ENCODE measurements at places on chromosomes 4 and X.
A peak's percentile ranks its signal among the peaks of the same experiment; 100 is the strongest.

DNA sequence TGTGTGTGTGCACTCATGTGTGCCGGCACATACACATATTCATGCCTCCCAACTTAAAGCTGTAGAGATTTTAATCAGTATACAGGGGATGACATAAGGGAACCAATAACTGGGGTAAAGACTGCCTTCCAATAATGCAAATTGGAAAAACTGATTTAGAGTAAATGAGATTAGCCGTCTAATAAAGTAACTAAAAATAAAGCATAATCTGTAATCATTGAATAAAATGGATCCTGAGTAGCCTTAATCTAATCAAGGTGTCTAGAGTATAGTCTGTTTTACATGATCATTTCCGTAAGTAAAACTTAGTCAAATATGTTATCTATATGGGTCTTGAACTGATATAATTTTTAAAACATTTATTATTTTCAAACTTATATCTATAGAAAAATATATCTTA, 925.8 kb downstream of the FSTL5 start:
- DNase-seq, result no peak

- peak; percentile 21 for DNase-seq
Measured at GRCh38 chrX:66638591-66639500, at the start of gene EDA2R. EDA2R (minus strand) TSS chrX:66639078; CDS start chrX:66616020, 23,058 bp downstream.

GRCh38 chrX:63635750-63636149, 149.3 kb downstream of the ARHGEF9 start:
- DNase-seq, result no peak

- no peak for DNase-seq
Measured at GRCh38 chrX:112889400-112889799, 48.8 kb upstream of the AMOT start.

- no peak for DNase-seq
Measured at GRCh38 chrX:45619290-45619689, 418.6 kb upstream of the DIPK2B start.

DNA sequence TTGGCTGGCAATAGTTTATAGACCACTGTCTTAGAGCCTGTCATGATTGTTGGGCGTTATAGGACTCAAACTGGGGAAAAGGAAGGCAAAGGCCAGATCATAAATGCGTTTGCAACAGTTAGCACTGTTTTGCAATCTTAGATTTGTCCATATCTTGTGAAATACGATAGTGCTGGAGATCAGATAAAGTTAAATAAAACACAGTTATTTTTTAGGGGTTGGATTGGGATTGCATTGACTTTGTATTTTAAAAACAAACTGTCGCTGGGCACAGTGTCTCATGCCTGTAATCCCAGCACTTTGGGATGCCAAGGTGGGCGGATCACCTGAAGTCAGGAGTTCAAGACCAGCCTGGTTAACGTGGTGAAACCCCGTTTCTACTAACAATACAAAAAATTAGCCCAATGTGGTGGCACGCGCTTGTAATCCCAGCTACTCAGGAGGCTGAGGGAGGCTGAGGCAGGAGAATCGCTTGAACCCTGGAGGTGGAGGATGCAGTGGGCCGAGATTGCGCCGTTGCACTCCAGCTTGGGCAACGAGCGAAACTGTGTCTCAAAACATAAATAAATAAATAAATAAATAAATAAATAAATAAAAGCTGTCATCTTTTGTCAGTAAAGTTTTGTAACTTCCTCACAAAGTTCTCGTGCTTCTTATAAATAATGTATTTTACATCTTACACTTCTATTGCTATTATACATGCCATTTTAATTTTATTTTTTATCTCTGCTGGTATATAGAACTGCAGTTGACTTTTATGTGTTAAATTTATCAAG, 117.2 kb downstream of the KDM6A start:
- DNase-seq, result no peak

- DNase-seq, result no peak
Measured at GRCh38 chr4:44100456-44100855, 348.2 kb downstream of the KCTD8 start.

- DNase-seq, result no peak
Measured at GRCh38 chr4:68960294-68961163, 8.9 kb upstream of the UGT2A3 start.

DNA sequence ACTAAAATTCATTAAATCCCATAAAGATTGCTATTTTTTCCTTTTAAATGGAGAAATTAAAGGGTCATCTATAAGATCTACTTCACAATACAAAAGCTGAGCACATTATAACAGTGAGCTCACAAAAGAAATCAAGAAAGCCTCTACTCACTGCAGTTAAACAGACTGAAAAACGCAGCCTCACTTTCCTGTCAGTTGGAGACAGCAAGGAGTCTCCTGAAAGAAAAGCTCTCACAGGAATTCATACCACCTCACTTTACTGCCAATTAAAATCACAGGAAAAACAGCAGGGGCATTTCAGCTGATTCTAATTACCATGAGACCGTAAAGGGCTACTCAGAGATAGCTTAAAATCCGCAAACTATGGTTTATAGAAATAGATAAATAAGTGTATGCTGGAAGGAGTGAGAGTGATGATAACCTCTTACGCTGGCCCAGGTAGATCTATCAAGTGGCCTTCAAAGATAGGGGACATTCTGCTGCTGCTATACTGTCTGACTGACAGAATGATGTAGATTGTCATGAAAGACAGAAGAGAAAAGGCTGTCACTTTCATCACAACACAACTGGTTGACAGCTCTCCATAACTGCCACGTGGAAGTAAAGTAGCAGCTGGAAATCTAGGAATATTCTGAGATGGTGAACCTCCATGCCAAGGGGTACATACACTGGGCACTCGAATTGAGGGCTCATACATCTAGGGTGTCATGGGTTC, 1333.7 kb upstream of the DIAPH2 start:
- DNase-seq, result no peak

DNA sequence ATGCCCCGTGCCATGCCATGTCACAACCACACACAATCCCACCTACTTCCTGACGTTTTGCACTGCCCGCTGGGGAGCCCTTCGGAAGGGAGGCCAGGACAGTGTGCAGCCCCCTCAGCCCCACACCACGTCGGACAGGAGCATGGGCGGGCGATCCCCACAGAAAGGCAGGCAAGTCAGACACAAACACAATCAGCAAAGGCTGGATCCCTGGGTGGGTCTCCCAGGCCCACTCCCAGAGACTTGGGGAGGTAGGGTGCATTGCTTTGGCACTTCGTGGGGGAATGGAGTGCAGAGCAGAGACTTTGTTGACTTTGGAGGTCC, 14.1 kb downstream of the LETM1 start:
- DNase-seq, result no peak

DNA sequence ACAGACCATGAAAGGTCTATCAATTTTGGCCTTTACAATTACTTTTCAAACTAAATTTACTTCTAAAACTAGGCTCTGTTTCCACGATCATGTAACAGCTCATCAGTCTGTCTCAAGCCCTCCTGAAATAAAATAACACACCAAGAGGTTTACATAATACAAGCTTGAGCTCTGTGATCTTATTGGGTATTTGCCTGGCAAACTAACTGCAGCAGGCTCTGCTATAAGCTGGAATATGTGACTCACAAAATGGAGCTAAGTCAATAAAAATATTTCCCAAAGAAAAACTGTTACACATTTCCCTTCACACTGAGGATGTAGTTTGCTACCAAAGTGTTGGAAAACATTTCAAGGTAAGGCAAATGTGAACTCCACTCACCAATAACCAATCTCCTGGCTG, 94.7 kb upstream of the GPM6B start:
- DNase-seq, result no peak

- no peak for DNase-seq
Measured at GRCh38 chr4:101678180-101678579, 112.3 kb upstream of the BANK1 start.

DNA sequence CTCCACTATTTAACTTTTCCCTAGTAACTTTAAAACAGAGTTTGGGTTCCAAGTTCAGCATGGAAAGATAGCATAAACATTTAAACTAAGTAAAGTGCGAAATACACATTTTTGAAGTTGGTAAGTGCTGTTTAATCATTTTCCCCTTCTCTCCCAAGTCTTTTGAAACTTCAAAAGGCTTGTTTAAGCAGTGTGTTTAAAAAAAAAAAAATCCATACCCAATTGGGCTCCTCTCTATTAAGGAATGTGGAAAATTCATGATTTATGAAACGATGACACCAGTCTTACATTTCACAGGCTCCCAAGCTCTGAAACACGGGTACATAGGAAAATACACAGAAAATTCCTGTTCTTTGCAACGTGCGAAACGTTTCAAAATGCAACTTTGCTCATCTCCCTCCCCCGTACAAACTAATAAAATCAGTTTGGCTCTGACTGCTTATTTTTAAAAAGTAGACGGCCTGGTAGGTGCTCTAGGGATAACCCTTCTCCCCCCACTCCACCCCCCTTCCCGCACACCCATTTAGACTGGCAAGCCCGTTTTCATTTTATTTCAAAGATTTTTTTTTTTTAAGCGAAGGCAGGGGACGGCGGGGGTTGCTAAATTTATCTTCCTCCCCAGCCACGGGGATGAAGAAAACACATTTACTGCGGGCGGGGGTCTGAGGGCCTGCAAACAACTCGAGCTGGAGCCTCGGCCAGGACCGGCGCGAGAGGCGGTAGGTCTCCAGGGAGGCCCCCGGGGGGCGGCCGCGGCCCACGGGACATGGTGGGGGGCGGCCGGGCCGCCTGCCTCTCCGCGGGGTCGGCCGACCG, 786 bp upstream of the ZFX start:
- DNase-seq, result no peak

DNA sequence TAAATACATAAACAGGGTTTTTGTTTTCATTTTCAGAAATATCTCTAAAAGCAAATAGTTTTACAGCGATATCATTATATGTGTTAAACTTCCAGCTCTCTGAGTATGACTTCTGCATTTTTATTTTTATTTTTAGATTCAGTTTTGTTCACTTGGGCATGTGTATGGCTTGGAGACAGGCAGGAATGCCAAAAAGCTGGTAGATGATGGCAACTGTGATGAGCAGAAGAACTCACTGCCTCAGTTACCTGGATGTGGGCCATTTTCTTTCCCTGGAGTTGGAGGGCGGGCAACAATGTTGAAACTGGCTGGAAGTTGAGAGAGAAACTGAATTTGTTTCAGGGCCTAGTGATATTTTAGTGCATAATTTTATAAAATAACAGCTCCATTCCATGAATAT, 266.4 kb downstream of the ARHGAP24 start:
- no peak for DNase-seq

GRCh38 chr4:6932475-6932874, 22.8 kb downstream of the TBC1D14 start:
- no peak for DNase-seq

- no peak for DNase-seq
Measured at GRCh38 chrX:37883196-37883595, 35.8 kb upstream of the DYNLT3 start.

- DNase-seq, result no peak
Measured at GRCh38 chrX:100995469-100995868, 26.0 kb downstream of the ARL13A start.

DNA sequence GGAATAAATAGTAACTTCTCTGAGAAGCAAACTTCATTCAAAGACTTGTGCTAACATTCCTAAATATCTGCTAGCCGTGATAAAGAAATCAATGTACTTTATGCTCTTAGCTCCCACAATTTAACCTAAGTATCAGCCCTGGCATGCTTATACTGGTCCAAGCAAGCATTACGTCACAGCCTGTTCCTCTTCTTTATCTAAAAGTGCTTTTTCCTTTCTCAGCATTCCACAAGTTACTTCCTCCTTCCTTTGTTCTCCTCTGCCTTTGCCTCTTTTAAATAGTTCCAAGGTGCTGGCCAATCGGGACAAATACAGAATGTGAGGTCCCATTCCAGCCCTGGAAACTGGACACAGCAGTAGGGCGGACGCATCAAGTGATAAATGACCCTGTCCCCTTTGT, 249.6 kb downstream of the DHRSX start:
- no peak for DNase-seq

DNA sequence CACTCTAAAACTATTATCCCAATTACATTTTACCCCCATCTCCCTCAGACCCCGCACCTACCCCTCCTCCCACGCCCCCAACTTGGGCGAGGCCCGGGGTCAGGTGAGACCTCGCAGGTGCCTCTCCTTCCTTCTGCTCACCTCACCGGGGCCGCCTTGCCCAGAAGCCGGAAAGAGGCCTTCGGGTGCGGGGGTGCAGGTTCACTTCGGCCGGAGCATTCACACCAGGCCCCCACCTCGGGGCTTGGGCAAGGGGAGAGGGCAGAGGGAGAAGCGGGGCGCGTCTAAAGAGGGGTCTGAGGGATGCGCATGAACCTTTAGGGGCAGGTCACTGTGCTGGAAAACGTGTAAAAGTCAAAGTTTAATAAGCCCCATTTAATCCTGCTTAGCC, 427 bp downstream of the ZNF182 start:
- DNase-seq, result peak; percentile 27

GRCh38 chrX:93874554-93874953, 200.5 kb downstream of the FAM133A start:
- DNase-seq, result peak; percentile 27

- DNase-seq, result peak; percentile 75
Measured at GRCh38 chr4:24980064-24980690, 50.6 kb downstream of the LGI2 start.

GRCh38 chr4:80143307-80143679, 54.0 kb upstream of the PRDM8 start:
- DNase-seq, result no peak

DNA sequence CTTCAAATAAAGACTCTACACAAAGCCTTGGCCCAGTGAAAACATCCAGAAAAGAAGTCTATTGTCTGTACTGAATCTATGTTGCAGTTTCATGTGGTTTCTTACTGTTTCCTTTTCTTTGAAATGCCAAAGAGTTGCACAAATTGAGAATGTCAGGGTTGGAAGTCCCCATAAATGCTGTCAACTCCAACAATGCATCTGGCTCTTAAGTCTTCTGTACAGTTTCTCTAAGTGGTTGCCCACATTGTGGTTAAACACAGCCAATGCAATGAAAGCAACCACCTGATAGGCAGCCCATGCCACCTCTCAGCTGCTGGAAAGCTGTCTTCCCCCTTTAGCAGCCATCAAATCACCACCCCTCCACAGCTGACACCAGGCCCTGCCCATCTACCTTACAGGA, 67.2 kb upstream of the C1GALT1C1 start:
- no peak for DNase-seq

DNA sequence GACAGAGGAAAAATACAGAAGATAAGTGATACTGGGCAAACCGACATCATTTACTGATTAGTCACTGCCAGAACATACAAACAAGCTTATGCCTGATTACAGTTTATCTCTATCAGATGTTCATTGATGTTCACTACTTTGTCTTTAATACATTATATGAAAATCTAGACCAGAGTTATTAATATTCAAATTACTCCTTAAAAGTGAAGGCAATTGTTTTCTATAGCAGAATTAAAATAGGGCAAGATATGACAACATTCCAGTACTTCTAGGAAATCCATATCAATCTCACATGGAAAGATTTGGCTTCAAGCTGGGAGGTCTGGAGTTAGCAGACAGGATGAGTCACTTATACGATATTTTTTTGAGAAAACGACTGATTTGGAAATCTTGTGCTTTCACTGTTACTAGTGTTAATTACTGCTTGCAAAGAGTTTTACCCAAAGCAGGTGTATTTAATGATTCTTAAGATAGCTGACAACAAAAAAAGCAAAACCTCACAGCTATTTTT, 31.8 kb downstream of the HPGD start:
- no peak for DNase-seq

DNA sequence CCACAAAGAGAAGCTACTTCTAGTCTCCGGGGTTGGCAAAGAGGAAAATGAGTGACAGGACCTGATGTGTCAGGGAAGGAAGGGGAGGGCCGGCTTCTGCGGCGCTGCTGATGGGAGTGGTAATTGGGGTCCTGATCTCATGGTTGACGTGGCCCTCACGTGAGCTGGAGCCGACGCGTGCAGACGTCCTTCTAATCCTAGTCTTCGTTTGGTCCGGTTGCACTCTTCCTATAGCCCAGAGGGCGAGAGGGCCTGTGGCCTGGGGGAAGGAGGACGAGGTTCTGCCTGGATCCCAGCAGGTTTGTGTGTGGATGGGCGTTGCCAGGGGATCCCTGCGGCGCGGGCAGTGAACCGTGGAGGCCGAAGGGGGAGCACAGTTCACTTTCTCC, at the start of gene ARMCX1:
Gene ARMCX1 (plus strand): TSS at position 186 of the 389 bp plus-strand sequence. CDS start 2,384 bp downstream, outside the sequence.
- DNase-seq, result no peak

All from D341Med (cell line).